ENCODE measurements at places on chromosomes 5 and 9.

DNA sequence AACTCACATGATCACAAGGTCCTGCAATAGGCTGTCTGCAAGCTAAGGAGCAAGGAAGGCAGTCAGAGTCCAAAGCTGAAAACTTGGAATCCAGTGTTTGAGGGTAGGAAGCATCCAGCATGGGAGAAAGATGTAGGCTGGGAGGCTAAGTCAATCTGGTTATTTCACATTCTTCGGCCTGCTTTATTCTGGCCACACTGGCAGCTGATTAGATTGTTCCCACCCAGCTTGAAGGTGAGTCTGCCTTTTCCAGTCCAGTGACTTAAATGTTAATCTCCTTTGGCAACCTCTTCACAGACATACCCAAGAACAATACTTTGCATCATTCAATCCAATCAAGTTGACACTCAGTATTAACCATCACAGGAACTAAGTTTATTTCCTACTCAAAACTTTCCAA is 453.4 kb downstream of the TLE4 start:
- no peak for DNase-seq

DNA sequence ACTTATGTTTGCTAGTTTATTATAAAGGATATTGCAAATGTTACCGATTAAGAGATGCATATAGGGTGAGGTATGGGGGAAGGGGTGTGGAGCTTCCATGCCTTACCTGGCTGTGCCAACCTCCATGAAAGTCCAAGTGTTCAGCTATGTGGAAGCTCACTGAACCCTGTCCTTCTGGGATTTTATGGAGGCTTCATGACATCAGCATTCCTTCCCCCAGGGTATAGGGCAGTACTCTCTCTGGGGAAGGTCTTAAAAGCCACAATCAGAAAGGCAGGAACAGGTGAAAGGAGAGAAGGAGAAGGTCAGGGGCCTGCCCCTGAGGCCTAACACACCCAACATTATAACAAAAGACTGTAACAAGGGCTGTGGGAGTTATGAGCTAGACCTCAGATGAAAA is 592.6 kb downstream of the PDE4D start:
- DNase-seq = no peak

GRCh38 chr5:150710165-150710564 is 9.3 kb upstream of the RBM22 start:
- DNase-seq = no peak

DNA sequence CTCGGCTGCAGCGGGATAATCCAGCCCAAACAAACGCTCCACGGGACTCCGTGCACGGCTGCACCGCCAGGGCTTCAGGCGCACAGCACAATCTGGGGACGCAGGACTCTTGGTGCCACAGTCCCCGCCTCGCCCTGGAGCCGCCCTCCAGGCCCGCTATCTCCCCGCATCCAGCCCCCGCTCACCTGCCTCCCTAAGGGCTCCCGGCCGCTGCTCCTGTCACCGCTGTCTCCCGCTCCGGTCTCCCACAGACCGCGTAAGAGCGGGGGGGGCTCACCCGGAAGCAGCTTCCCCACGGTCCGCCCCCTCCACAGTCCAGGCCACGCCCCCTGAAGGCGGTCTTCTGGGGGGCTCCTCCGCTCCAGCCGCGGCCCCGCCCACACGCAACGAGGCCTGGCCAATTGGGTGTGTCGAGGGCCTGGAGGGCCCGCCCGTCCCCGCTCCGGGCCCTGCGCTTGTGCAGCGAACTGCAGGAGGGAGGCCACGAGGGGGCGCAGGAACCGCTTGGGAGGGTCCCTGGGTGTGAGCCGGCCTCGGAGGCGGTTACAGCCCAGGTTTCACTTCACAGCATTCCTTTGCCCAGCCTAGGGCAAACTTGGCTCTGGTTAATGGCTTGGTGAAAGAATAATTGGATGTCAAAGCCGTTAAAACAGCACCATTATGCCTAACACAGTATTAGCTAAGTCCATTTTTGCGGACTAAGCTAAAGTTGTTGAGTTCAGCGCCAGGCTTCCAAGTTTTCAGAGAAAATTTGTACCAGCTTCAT is at the start of gene ALAD:
Gene ALAD (minus strand): TSS at position 258 of the 766 bp plus-strand sequence. CDS start 7,725 bp downstream, outside the sequence.
- peak; percentile 90 for DNase-seq

DNA sequence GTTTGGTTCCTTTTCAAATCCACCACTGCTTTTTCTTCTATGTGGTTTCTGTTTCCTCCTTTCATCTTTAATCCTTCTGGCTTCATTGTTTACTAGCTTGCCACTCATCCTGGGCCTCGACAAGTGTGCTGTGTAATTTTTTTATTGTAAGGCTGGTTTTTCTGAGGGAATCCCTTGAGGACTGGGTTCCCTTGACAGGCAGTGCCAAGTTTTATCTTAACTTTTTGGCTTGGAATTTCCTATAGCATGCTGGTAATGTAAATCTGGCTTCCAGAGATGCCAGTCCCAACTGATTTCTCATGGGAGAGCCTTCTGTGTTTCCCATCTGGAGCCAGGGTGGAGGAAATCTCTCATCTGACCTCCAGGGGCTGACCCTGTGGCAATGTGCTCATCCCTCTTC is 184.7 kb downstream of the ROR2 start:
- DNase-seq = no peak

- DNase-seq = no peak
Measured at GRCh38 chr5:173663352-173664153, 47.1 kb upstream of the BOD1 start.

DNA sequence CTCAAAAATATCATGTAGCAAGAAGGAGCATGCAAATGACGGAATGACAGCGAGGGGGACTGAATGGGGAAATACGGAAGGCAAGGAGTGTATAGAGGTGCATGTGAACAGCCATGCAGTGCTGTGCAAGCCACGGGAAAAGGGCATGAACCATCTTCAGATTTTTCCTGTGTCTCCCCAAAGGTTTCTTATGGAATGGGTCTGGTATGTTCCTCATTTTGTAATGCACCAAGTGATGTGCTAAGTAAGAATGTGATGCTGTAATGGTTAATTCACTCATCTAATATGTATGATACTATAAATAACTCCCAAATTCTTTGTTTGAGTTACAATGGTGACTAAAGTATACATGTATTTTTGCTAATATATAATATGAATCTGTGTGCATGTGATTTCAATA is 99.0 kb upstream of the DAB2 start:
- DNase-seq = peak; percentile 87

GRCh38 chr9:12539580-12539975 is 153.6 kb upstream of the TYRP1 start:
- DNase-seq = no peak

- DNase-seq = no peak
Measured at GRCh38 chr9:37034938-37035647, 1.0 kb upstream of the PAX5 start.

- DNase-seq = no peak
Measured at GRCh38 chr9:136090768-136091581, 4.1 kb downstream of the NACC2 start.

DNA sequence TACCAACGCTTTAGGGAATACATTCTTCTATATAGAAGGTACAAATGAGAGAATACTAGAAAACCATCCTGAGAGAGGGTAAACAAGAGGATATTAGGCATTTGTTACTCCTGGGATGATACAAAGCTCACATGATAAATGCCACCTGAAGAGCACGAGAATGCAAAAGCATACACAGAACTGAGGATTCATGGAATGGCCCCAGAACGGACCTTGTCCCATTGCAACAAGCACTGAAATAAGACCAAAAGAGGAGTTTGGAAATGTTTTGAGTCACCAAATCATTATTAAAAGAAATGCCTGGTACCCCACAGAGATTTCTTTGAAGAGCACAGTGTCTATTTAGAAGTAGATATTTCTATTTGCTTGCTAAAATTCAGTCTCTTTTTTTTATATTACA is 173.5 kb downstream of the TTC39B start:
- no peak for DNase-seq

GRCh38 chr9:89873801-89874200 is 269.0 kb downstream of the GADD45G start:
- no peak for DNase-seq

DNA sequence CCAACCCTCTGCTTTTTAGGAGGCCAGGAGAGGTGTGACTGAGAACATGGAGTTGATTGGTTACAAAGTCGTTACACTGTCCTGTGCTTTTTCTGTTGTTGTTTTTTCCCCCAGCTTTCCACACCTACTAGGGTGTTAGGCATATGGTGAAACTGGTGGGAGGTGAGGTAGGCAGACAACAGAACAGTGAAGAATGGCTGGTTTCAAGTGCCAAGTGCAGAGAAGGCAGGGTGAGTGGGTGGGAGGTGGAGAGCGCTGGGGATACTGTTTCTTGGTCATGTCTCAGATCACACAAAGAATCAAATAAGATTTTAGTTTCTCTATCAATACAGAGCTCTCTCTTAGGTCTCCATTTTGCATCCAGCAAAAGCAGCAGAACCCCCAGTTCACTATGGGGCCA is 2.2 kb upstream of the SPTAN1 start:
- no peak for DNase-seq

- no peak for DNase-seq
Measured at GRCh38 chr9:24073007-24073592, 247.1 kb upstream of the ELAVL2 start.

DNA sequence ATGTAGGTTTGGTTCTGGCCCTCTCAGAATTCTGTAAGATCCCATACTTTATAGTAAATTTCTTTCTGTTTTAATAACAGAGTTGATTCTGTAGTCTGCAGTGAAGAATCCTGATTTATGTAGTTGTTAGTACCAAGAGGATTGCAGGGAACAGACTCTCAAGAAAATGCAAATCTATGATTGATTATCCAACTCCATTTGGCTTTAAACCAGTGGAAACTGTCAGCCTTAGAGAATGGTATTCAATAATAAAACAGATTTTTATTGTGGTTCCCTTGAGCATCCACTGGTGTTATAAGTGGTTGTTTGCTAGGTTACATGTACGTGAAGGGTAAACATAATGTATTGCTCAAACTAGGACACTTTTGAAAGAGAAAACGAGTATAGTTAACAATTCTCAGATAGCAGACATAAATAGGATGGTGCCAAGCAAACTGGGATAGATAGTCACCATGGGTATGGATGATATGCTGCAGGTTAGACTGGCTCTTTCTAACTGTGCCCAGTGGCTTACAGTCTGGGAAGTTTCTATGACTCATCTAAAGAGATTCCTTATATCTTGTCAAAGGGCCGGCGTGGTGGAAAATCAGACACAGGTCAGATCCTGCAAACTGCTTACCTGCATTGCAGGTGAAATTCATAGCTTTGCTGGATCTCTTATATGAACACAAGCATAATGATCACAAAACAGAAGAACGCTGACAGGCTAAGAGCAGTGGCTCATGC is 41.7 kb upstream of the RPS23 start:
- no peak for DNase-seq

DNA sequence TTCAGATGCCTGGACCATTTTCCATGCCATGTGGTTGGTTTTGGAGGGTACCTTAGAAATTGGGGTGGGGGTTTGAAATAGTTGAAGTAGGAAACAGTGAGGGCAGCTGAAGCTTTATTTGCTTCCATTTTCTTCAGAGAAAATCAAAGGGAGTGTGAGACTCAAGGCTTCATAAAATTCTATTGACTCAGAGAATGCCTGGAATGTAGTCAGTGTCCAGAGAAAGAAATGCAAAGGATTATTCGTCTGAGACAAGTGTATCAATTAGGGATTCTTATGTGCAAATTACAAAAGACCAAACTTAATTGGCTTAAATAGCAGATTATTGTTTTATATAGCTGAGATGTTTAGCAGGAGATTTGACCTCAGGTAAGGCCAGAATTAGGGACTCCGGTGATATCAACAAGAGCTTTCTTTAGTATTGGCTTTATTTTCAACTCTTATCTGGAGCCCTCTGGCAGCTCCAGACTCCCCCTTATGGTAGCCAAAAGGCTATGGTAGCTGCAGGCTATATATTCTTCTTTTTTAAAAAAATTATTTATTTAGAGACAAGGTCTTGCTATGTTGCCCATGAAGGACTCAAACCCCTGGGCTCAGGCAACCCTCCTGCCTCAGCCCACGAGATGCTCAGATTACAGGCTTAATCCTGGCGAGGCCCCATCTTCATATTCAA is 38.9 kb downstream of the PTTG1 start:
- DNase-seq = peak; percentile 23

DNA sequence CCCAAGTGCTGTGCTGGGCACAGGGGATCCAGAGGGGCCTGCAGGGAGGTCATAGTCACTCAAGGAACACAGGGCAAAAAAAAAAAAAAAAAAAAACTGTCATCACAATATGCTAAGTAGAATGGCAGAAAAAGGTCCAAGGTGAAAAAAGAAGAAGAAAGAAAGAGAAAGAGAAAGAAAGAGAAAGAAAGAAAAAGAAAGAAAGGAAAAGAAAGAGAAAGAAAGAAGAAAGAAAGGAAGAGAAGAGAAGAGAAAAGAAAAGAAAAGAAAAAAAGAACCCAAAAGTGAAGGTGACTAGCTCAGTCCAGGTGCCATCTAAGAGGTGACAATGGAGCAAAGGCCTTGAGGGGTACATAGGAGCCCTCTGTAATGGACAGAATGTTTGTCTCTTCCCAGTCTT is 73.9 kb downstream of the PDE6A start:
- no peak for DNase-seq

DNA sequence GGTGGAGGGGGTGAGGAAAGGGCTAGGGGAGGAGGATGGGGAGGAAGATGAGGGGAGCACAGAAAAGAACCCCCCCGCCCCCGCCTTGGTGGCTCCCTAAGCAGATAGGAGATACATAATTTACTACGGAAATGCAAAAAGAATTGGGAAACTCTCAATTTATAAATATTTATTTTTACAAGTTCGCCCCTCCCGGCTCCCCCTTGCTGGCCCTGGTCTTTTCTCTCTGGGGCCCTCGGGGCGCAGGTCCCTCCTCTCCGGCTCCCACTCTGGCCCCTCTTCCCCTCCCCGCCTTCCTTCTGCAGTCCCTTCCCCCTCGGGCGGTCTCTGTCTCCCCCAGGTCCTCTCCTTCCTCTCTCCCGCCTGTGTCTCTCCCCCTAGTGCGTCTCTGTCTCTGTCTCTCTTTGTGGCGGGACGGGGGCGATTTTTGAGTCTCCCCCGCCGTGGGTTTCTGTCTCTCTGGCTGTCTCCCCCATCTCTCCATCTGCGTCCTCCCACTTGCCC is 173.6 kb upstream of the IER5L start:
- no peak for DNase-seq

GRCh38 chr9:16515879-16516301 is 354.6 kb downstream of the BNC2 start:
- peak; percentile 83 for DNase-seq

GRCh38 chr9:5514617-5515260 is 4.4 kb downstream of the PDCD1LG2 start:
- DNase-seq = peak; percentile 81

GRCh38 chr9:13431222-13431536 is 151.7 kb upstream of the MPDZ start:
- no peak for DNase-seq

GRCh38 chr5:73151766-73152410 is 21.1 kb upstream of the TMEM174 start:
- no peak for DNase-seq

- DNase-seq = no peak
Measured at GRCh38 chr9:84266087-84266561, 74.4 kb downstream of the SLC28A3 start.

- DNase-seq = no peak
Measured at GRCh38 chr5:32311404-32312196, 1.1 kb downstream of the MTMR12 start.

GRCh38 chr5:42555010-42555409 is 131.8 kb downstream of the GHR start:
- no peak for DNase-seq

GRCh38 chr9:112711050-112711689 is 6.7 kb downstream of the INIP start:
- DNase-seq = peak; percentile 18
